ENCODE measurements at places on chromosomes 5 and 9.
A peak's percentile ranks its signal among the peaks of the same experiment; 100 is the strongest.

DNA sequence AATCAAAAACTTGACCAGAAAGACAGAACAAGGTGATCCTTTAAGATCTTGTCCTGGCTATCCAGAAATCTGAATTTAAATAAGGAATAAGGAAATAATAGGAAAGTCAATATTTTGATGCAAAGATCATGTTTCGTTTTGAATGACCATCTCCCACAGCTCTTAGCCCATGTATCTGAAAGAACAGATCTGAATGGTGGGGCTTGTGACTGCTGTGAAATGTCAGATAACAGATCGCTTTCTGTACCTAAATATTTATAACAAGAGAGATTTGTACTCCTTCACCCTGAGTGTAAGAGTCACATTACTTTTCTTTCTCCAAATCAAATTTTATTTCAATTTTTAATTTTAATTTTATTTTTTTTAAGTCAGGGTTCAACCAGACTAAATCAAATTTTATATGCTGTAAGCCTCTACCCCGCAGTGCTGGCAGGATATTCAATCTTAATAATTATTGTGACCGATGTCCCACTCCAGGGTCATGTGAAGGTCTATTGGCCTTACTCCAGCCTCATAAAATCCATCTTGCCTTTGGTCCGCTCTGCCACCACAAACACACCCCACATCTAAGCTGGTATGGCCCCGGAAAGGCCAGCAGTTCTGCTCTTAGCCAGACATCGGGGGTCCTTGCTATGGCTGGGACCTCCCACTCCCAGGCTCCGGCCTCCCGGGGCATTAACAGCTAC, 7.0 kb upstream of the SLC26A2 start:
- no peak for DNase-seq

- no peak for DNase-seq
Observed at GRCh38 chr5:168118042-168118668, 173.3 kb upstream of the WWC1 start.

DNA sequence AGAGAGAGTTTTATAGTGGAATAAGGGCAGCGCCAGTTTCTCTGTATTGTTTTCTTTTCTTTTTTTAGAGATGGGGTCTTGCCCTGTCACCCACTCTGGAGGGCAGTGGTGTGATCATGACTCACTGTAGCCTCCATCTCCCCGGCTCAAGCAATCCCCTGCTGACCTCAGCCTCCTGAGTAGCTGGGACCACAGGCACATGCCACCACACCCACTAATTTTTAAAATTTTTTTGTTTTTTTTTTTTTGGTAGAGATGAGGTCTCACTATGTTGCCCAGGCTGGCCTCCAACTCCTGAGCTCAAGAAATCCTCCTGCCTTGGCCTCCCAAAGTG, 119.0 kb downstream of the PIK3R1 start:
- no peak for DNase-seq

DNA sequence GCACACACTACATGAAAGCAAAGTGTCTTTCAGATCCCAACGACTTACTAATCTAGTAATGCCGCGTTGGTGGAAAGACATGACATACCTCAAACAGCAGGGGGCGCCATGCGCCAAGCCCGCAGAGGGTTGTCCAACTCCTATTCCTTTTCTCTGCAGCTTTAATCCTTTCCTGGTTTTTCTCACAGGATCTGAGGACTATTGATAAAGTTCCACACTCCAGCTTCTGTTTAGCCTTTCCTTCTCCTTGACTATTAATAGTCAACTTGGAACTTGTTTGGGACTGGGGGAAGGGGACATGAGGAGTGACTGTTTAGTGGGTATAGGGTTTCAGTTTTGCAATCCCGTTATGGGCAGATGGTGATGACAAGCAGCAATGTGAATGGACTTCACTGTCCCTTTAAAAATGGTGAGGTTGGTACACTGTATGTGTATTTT, 62.9 kb downstream of the OTULIN start:
- DNase-seq = peak; percentile 88

DNA sequence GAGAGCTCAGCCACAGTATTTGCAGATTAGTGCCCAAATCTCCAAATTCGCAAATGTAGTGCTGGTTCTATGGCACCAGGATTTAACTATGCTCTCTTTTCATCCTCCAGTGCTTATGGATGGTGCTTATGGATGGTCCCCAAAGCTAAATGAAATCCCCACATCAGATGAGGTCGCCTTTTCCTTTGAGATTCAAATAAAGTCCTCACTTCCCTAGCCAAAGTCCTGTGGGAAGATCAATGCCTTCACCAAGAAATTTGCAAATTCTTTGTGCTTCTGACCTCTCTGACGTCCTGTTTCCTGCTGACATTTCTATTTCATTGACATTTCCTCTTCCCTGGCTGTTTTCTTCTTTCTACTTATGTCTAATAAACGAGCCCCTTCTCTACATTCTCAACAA, 1077.0 kb upstream of the C9orf72 start:
- DNase-seq = no peak

DNA sequence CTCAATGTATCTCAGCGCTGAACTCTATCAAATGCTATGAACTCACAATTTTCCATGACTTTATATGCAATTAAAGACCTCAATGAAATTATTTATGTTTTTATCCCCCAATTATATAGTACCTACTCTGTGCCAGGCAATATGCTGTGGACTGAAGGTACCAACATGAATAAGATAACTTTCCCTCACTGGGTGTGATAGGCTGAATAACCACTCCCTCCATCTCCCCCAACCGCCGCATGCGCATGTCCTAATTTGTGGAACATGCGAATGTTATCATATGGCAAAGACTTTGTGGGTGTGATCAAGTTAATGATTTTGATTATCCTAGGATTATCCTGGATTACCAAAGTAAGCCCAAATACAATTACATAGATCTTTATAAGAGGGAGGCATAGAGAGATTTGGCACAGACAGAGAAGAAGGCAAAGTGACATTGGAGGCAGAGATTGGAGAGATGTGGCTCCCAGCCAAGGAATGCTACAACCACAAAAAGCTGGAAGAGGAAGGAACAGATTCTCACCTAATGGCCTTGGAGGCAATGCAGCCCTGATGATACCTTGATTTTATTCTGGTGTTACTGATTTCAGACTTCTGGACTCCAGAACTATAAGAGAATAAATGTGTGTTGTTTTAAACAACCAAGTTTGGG, 149.1 kb upstream of the VCAN start:
- no peak for DNase-seq

GRCh38 chr9:37938121-37938891, 34.4 kb upstream of the SLC25A51 start:
- DNase-seq = no peak

- DNase-seq = no peak
Observed at GRCh38 chr5:54822324-54822687, 163.1 kb downstream of the ESM1 start.

DNA sequence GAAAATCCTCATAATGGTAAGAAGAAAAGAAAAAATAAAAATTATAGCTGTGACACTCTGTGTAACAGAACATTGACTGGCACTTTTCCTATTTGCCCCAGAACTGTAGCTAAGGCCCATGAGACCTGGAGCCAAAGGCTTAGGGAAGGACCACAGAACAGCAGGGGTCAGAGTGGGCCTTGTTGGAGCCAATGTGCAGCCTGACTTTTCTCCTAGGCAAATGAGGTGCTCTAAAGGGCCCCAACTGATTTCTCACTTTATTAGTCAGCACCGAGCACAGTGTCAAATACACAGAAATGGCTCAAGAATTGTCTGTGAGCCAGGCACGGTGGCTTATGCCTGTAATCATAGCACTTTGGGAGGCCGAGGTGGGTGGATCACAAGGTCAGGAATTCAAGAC, 4.0 kb upstream of the MEGF9 start:
- no peak for DNase-seq

DNA sequence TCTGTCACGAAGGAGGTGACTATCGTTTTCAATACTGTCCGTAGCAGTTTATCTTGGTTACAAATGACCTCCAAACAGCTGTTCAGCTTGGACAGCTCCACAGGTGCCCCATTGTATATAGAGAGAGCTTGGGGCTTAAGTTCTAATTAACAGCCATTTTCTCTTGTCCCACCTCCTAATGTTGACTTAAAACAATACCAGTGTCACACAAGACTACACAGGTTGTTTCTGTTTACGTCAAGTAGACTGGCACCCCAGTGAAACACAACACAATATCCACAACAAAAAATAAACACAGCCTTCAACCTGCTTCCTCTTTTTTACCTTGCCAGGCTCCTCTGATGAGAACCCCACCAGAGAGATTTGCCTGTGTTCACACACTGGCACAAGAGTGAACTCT, 39.8 kb upstream of the TLE1 start:
- no peak for DNase-seq

DNA sequence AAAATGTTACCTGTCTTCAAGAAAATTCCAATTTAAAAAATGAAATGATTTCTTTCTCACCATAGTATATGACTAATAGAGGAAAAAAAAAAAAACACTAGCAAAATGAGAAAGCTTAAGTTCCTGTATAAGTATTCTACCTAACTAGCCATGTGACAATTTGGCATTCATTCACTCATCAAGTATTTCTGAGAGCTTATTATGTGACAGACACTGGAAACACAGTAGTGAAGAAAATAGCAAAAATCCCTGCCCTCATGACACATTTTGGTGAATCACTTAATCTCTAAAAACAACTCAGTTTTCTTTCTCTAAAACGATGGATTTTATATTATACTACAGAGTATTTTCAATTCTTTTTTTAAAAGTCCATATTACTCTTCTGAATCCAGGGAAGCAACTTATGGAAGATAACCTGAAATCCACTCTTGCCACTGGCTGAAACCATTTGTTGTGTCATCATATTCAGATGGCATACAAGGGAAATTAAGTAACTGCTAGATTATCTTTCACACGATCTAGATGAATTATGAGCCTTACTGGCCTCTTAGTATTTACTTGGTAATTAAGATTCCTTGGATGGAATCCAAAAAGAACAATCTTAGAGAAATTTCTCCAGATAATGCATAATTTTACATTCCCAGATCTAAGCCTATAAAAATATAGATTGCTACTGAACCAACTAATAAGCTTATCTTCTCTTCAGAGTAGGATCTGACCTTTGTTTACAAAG, 5.5 kb downstream of the PTBP3 start:
- DNase-seq = no peak

DNA sequence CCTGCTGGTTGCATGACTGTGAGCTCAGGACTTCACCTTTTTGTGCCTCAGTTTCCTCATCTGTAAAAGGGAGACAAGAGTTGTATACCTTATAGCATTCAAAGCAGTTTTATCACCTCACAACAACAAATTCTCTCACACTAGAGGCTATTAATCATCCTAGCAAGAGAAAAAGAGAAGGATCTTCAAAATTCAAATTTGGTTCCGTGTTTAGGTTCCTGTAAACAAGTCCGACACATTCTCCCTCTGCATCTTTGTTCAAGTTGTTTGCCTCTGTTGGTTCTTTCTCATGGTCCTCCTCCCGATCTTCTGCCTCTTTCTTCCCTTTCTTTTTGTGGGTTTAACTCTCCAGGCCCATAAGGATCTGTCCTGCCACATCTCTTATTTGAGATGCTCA, 218.0 kb downstream of the PIK3R1 start:
- no peak for DNase-seq

DNA sequence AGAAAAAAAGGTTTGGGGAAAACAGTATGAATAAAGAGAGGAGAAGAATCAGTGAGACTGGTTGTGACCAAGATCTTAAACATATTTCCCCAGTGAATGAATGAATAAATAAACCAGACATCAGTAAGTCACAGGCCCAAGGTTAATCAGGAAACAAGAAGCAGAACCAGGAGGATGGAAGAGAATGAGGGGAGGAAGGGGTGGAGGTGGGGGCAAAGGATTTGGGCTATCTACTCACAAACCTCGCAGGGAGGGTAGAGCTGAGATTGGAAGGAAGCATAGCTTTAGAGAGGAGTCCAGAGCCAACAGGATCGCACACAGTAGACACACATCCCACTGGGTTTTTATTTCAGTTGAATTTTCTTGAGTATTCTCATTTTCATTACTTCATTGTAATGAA, 47.7 kb upstream of the RICTOR start:
- no peak for DNase-seq

GRCh38 chr5:157106630-157107461, 2.0 kb downstream of the HAVCR2 start:
- no peak for DNase-seq

DNA sequence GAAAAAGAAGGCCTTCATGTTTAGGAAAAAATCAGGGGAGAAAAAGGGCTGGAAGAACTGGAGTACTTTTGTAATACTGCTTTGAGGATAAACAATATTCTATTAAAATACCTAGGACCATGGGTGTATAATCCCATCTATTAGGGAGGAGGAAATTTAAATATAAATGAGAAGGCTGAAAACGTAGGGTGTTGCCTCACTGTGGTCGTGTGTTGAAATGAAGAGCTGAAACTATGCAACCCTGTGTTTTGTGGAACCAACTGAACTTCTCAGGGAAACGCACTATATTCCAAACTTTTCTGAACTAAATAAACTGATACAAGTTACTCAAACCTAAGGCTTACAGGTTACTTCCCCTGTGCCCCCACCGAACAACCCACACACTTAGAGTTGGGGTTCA, 4.5 kb upstream of the CNTLN start:
- no peak for DNase-seq

GRCh38 chr5:161302559-161302958, 244.0 kb downstream of the GABRB2 start:
- DNase-seq = no peak

GRCh38 chr5:455806-456205, 12.8 kb downstream of the EXOC3 start:
- no peak for DNase-seq

DNA sequence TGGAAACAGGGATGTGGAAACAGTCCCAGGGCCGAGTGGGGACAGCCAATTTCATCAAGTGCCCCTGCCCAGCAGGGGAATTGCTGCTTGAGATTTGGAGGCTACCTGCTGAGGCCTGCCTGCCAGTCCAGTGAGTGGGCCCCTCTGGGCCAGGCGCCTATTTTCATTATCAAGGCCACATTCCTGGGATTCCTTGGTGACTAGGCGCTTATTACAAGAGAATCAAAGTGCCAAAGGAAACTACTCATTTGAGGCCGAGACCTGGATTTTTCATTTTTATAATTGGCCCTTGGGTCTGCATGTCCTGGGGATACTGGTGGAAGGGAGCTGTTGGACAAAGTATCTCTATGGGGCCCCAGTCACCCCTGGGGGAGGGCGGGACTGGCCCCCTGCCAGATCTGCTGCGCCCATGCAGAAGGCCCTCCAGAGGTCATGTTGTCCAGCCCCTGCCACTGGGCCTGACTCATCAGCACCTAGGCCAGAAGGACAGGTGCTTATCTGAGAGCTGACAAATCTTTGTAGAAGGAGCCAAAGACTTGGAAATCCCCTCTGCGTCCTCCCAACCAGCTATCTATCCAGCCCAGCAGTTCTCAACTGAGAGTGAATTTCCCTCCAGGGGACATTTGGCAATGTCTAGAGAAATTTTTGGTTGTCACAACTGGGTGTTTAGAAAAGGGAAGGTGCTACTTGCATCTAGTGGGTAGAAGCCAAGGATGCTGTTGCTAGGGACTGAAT, 45.6 kb downstream of the FOXI1 start:
- DNase-seq = no peak

All from G401 (cell line).